ENCODE measurements at places on chromosomes 11 and 22. TPM values are rescaled to one million over a fixed set of nuclear protein-coding genes. Genes with fewer than 3 reads are reported as not detected.

Gene MMP1
- total RNA-seq, result 1,928 TPM

Gene XKR3
- 0.06 TPM for total RNA-seq

Gene LRRC56
- 0.25 TPM for total RNA-seq

Gene GLB1L2
- not detected for total RNA-seq

Gene H19
- total RNA-seq, result not detected

Gene CLDN5
- 17.2 TPM for total RNA-seq

Gene PRR33
- not detected for total RNA-seq

Measured in aortic smooth muscle cell (primary cell).